IMR-90 (cell line): ENCODE measurements at places on chromosomes 2 and 18. TPM values are rescaled to one million over a fixed set of nuclear protein-coding genes. Genes with fewer than 3 reads are reported as not detected.

- no peak for DNase-seq
Measured at GRCh38 chr2:27007416-27008374, 25.1 kb upstream of the TMEM214 start.

DNA sequence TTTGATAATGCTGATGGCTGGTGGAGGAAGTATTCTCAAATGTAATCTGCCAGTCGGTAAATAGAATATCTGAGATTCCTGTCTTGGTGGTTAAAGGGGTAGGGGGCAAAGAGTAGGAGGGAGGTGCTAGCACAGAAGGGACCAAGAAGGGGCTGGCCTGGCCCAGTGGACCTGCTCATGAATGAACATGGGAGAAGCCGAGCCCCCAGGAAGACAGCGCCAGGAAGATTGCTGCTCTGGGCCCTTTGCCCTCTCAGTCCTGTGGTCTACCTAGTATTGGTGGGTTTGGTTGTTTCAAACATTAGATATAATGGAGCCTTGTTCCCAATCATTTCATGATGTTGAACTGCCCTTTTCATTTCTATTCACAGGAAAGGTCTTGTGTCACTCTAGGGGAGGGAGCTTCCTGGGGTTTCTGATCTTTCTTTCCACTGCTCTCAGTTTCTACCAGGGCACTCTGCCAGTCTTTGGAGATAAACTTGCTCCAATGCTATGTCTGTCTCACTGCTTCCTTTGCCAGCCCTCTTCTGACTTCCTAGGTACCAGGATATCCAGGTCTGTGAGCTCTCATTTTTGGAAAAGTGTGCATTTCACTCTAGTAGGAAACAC lies 5.3 kb upstream of the MOCOS start:
- no peak for DNase-seq

- peak; percentile 87 for DNase-seq
Measured at GRCh38 chr2:165293440-165294420, 54.5 kb downstream of the SCN2A start.

DNA sequence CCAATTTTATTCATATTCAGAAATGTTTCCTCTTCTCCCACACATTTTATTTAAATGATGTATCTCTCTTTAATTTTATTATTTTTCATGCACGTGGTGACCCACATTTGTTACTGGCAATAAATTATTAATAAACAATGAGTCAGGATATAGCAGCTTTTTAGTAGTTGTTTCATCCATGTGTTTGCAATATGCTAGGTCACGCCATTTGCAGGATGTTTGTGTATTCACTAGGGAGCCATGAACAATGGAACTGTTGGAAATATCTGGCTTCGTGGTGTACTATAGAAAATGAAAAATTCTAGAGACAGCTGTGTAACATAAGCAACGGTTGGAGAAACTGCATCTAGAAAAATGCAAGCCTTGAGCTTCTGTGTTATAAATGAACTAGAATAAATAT lies 176.0 kb upstream of the COL3A1 start:
- DNase-seq = peak; percentile 80

GRCh38 chr2:80489717-80490116 lies 185.2 kb upstream of the LRRTM1 start:
- DNase-seq = peak; percentile 57

DNA sequence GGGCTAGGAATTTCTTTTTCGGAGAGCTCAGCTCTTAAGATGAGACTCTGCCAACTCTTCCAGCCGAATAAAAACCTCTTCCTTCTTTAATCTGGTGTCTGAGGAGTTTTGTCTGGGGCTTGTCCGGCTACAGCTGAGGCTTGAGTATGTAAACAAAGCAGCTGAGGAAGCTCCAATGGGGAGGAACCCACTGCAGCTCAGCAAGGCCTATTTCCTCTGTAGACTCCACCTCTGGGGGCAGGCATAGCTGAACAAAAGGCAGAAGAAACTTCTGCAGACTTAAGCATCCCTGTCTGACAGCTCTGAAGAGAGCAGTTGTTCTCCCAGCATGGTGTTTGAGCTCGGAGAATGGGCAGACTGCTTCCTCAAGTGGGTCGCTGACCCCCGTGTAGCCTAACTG lies 838.7 kb downstream of the CCDC85A start:
- no peak for DNase-seq

GRCh38 chr18:59612381-59612780 lies 84.8 kb downstream of the CCBE1 start:
- DNase-seq = peak; percentile 24

DNA sequence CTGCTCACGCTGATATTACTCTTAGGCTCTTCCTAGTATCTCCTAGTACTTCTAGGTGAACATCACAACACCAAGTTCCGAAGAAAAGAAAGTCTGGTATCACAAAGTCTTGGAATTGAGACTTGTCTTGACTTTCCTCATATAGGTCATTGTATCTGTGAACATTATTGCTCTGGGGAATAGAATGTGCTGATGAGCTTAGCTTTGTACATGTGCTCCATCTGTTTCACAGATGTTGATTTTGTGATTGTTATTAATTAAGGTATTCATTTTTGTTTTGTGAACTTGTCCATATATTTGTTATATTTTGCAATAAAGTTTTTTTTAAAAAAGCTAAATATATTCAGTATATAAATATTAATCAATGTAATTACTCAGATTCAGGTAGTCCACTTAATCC lies 111.7 kb downstream of the BABAM2 start:
- no peak for DNase-seq

- DNase-seq = peak; percentile 100
Measured at GRCh38 chr2:85772019-85772745, 18.4 kb downstream of the ATOH8 start.

DNA sequence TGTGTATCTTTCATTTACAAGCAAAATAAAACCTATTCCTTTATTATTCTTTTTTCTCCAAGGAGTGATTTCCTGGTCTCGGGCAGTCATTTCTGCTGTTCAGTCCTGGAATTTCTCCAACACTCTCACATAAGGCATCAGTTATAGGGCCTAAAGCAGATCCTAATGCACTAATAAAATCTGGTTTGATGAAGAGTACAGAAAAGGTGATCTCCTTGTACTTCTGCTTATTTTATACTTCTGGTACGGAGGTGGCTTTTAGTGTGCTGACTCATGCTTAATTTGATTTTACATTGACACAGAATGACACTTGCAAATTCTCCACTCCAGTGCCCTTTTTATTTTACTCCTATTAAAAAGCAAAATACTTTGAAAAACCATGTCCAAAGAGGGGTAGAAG lies 157.4 kb downstream of the DOK6 start:
- no peak for DNase-seq

- DNase-seq = peak; percentile 91
Measured at GRCh38 chr2:222900354-222900753, 39.5 kb downstream of the ACSL3 start.

Gene TMEM182
- total RNA-seq = 1.3 and 1.4 TPM in 2 replicates

Gene FOXD4L1
- total RNA-seq = not detected in 2 replicates

Gene KIF5C
- total RNA-seq = 0.18 and 0.28 TPM in 2 replicates

Gene SCYGR4
- total RNA-seq = not detected in 2 replicates
